ENCODE measurements at places on chromosomes 2 and 18. TPM values are rescaled to one million over a fixed set of nuclear protein-coding genes. Genes with fewer than 3 reads are reported as not detected.

DNA sequence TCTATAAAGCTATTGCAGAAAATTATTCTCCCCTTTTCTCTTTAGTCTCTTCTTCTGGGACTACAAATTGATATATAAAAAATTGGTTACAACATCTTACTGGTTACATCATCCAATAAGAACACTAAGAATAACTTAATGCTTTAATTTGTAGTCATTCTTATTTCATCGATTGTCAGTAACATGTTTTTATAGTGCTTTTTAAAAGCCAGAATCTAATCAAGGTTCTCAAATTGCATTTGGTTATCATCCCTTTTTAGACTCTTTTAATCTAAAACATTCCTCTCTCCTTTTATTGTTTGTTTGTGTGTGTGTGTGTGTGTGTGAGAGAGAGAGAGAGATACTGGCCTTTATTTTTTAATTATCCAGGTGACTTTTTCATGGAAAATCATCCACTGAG, 377.1 kb upstream of the MEIS1 start:
- H3K36me3 ChIP-seq = no peaks in the 10 kb centered on the region
- DNase-seq = no peak
- no peak overlapping the region for H3K4me3 ChIP-seq
- no peaks in the 10 kb centered on the region for H3K4me1 ChIP-seq
- no peaks in the 10 kb centered on the region for H3K27me3 ChIP-seq
- no peak overlapping the region for H3K27ac ChIP-seq

DNA sequence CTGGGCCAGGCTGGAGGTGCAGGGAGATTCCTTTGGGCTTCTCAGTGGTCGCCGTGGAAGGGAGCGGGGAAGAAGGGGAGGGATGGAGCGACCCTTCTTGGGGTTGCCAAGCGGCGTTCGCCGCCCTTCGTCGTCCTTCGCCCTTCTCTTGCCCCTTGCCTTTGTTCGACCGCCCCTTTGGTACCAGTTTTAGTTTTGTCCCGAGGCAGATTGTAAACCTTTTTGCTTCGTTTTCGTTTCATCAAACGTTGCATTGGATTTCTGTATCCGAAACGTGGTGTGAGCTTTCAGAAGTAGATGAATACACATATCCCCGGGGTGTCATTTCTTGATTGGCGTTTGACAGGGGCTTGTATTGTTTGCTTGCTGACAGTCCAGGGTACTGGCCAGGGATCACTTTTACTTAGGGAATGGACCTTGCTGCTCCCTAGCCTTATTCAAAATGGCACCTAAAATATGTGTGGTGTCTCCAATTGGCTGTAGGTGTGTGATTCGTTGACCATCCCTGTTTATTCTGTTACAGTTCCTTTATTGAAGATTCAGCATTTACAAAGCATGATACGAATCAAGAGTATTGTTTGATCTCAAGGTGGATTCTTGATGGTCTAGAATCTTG, 788 bp downstream of the USP14 start:
- H3K27me3 ChIP-seq = no peaks in the 10 kb centered on the region
- peak overlapping the region; percentile 93 for H3K4me3 ChIP-seq
- H3K27ac ChIP-seq = peak overlapping the region; percentile 74
- peaks cover 9% of the 10 kb centered on the region for H3K4me1 ChIP-seq

Gene KCNG2
- 1.5 TPM for total RNA-seq

Gene SCN3A
- total RNA-seq = 6.0 TPM

Gene KRTCAP3
- total RNA-seq = 0.68 TPM

Measured in thoracic aorta (tissue), 2 donors.